ENCODE measurements at places on chromosomes 5 and 9.

- no peak for DNase-seq
These were observed 414.7 kb downstream of the TLE4 start for GRCh38 chr9:79986437-79986836.

DNA sequence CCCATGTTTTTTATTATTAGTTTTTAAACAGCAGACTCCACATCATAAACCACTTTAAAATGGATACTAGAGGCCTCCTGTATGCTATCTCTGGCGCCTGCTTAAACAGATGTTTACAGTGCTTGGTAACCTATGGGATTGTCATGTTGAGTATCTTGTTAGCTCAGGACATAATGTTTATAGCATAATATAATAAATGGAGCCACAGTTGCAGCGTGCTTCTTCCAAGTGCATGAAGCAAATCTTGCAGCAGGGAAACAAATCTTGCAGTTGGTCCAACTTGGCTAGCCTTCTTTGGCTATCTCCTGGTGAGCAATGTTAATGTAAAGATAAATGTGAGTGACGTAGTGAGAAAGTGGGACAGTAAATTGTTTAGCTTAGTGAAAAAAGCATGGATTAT, 2.8 kb downstream of the GHR start:
- no peak for DNase-seq

GRCh38 chr9:37471942-37472684, 6.9 kb upstream of the ZBTB5 start:
- DNase-seq = no peak

GRCh38 chr5:118115791-118116190, 872.6 kb downstream of the DTWD2 start:
- DNase-seq = no peak

GRCh38 chr9:132036521-132036920, 43.1 kb downstream of the MED27 start:
- no peak for DNase-seq

- DNase-seq = no peak
These were observed 676 bp upstream of the OCLN start for GRCh38 chr5:69491838-69492390.

- no peak for DNase-seq
These were observed 3.7 kb downstream of the GSN start for GRCh38 chr9:121271368-121272341.

DNA sequence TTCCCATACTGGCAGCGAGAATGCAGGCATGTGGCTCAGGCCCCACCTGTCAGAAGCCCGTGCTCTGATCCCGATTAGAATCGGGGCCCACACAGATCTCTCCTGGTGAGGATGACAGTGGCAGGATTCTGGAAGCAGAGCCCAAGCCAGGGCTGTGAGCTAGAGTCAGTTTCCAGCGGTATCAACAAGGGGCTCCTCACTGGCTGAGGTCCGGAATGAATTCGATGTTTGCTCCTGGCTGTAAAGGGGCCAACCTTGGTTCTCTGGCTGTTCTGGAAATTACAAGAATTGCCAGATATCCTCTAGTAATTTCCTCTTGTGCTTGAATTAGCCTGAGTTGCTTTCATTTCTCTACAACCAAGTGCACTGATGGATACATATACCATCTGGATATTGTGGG, 129.1 kb upstream of the SPRY4 start:
- DNase-seq = no peak

DNA sequence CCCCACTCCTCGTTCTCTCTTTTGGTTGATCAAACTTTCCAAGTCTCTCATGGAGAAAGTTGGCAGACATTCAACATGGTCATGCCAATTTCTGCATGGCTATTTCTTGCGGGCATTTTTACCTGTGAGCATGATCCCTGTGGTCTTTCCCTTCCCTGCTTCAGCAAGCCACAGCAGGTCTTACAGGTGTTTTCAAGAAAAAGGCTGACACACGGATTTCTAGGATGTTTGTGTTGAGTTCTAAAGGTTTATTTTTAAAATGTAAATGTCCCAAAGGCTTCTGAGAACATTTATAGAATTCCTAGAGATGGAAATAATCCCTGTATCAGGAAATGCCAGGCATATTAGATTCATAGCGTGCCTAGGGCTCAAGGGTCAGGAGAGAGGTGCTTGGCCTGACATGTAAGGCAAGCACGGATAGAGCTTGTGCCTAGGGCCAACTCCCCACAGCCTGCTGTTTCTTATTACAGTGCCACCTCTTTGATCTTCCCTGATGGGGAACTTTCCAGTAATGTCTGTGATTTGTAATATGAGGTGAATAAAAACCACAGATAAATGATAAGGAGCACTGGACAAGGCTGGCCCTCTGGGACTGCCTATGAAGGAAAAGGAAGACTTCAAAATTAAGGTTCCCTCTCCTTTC, 79.8 kb downstream of the MUSK start:
- no peak for DNase-seq

DNA sequence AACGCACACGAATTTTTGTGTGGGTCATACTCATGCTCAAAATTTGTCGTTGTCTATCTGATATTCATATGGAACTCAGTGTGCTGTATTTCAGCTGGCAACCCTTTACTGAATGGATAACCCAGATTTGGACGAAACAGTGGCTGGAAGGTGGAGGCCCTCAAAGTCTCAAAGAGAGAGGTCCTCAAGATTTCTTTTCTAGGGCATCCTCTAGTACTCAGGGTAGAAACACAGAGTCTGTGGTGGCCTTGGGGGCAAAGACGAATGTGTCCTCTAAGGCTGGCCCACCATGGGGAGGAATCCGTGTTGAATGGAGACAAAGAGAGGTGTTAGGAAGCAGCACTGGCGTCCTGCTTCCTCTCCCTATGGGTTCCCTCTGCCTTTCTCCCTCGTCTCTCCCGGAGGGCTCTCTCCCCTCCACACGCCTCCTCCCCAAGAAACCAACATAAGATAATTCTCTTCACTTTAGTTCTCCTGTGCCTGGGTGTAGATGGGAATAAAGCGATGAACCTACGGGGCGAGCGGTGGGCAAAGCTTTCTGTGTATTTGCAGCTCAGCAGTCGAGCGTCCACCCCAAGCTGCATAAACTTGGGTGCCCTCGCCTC, 333.7 kb downstream of the CWC27 start:
- no peak for DNase-seq

All from stimulated activated CD8-positive, alpha-beta memory T cell treated with anti-CD3 and anti-CD28 coated beads, Interleukin-2, amount 100 ng/mL, for 1 hour (primary cell).